Endothelial cell (in vitro differentiated cells): ENCODE measurements at places on chromosomes 12 and 14. TPM values are rescaled to one million over a fixed set of nuclear protein-coding genes. Genes with fewer than 3 reads are reported as not detected.

GRCh38 chr14:76583805-76584204, 177.5 kb upstream of the VASH1 start:
- DNase-seq: no peak

DNA sequence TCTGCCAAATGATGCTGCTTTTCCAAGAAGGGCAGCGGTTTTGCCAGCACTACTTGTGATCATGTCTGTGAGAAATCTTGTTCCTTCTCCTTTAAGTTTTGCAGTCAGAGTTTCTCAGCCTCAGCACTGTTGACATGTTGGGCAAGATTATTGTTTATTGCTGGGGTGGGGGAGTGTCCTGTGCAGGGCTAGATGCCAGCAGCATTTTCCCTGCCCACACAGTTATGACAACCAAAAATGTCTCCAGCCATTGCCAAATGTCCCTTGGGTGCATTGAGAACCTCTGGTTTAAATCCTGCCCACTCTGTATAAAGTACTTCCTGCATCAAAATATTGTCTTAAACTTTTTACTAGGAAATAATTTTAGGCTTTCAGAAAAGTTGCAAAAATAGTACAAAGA, 20.0 kb downstream of the TMEM132C start:
- DNase-seq: no peak

- DNase-seq: no peak
These were observed 8.8 kb upstream of the LGR5 start for GRCh38 chr12:71430756-71431155.

CDCA4 gene
- 40.1 TPM for total RNA-seq

DNA sequence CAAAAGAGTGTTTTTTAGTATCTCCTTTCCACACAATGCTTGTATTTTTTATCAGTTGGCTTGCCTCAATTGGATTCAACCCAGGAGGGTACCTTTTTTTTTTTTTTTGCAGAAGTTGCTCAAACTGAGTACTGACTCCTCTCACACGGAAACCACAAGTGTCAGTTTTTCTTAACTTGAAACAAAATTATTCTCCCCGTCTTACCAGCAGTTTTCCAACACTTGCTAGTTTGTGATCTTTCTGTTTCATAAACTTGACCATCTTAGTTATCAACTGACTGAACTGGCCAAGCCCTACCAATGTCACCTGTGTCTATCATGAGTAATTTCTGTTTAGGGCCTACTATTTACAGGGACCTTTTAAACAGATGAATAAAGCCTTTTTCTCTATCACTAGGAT, 34.1 kb upstream of the ITPR2 start:
- DNase-seq: no peak
